ENCODE measurements at places on chromosomes 11 and 22.
A peak's percentile ranks its signal among the peaks of the same experiment; 100 is the strongest.

DNA sequence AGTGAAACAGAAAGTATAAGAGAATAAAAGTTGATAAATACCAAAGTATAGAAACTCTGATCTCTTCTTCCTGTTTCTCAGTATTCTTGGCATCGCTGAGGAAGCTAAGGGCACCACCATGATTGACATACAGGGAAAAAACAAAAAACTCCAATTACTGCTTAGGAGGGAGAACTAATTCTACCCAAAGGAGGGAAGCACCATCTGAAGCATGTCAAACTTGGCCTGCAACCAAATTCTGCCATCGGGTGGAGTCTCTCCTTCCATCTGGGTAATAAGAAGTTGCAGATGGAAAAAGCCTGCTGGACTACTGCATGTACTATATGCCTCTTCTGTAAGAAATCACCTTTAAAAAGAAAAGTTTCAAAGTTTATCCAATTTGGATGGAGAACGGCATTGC is 30.5 kb upstream of the PPP2R1B start:
- no peak for DNase-seq

DNA sequence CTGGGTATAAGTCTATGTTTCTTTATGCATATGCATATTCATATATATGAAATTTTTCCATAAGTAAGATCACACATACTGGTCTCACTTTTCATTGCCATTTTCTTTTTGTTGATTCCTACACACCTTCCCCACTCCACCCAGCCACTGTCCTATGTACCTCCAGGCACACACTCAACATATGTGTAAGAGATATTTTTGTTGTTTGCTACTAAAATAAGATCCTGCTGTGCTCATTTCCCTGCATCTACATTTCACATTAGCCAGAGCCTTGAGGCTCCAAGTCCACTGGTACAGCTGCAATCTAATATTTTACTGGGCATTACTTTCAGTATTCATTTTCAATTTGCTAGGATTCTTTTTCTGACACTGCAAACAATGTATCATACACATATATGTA is 8.1 kb upstream of the KRTAP5-10 start:
- no peak for DNase-seq

GRCh38 chr22:33538277-33538885 is 381.9 kb downstream of the LARGE1 start:
- no peak for DNase-seq

GRCh38 chr22:50201191-50202129 is 649 bp downstream of the SELENOO start:
- no peak for DNase-seq

DNA sequence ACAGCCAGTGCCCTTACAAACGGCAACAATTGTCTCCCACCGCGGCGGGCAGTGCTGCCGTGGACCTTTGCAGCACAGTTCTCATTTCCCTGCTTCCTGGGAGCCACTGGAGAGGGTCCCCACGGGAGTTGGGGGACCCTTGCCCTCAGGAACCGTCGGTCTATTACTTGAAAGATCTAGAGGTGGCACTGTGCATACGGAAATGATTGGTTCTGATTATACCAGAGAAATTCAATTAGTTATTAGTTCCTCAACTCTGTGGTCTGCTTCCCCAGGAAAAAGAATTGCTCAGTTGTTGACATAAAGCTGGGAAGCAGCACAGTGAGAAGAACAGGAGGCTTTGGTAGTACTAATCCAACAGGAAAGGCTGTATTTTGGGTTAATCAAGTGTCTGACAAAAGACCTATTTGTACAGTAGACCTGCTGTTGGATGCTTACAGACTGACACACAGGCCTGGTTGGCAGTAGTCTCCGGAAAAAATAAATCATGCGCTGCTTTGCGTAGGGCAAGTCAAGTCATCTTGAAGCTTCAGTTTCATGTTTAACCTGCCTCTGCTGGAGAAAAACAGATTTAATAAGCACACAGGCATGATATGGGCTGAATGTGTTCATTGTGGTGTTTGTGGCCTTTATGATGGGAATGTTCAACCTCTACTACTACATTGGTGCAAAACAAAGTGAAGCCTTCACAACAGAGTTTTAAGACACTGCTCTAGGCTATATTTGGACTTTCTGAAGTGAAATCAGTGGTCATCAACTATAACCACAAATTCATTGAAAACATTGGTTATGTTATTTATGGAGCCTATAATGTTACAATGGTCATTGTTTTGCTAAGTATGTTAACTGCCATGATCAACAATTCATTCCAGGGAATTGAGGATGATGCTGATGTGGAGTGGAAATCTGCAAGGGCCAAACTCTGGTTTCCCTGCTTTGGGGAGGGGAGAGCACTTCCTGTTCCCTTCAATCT is 54.6 kb upstream of the SC5D start:
- no peak for DNase-seq

DNA sequence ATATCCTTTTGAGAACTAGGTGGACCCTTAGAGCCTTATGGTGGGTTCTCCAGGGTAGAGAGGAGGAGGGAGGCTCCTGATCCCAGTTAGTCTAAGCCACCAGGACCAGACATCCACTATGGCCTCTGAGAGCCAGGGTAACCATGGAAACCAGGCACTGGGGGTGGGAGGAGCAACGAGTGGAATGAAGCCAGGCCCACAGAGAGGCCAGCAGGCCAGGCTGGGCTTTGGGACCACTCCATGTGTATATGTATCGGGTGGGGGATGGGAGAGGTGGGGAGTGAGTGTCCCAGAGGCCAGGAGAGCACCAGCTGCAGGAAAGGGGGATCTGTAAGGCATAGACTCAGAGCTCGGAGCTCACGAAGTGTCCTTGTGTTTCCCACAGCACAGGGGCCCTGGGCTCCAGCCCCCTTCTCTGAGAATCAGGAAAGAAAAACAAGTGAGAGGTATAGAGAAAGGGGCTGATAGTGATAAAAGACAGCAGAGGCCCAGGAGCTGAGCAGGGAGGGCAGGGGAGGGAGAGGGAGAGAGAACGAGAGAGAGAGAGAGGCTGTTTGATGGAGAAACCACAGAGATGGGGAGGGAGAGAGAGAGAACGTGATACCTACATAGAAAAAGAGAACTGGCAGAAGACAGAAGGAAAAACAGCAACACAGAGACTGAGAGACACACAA is 15.5 kb upstream of the TSPAN18 start:
- no peak for DNase-seq

- no peak for DNase-seq
Observed at GRCh38 chr11:131955904-131956303, 585.5 kb downstream of the NTM start.

DNA sequence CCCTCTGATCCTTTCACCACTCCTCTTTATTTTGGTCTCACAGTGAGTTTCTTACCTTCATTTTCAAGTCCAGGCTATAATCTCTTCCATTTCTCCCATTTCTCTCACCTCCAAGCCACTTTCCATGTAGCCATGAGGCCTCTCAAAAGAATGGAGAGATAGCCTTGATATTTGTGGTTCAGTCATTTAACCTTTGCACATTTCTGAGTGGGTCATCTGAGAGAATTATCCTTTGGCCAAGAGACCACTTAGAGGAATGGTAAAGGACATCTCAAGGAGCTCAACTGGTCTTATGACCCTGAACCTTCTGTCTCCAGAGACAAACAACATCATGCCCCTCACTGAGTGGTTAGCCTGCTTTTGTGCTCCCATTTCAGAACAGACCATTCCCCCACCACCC is 121.1 kb downstream of the KIRREL3 start:
- no peak for DNase-seq

DNA sequence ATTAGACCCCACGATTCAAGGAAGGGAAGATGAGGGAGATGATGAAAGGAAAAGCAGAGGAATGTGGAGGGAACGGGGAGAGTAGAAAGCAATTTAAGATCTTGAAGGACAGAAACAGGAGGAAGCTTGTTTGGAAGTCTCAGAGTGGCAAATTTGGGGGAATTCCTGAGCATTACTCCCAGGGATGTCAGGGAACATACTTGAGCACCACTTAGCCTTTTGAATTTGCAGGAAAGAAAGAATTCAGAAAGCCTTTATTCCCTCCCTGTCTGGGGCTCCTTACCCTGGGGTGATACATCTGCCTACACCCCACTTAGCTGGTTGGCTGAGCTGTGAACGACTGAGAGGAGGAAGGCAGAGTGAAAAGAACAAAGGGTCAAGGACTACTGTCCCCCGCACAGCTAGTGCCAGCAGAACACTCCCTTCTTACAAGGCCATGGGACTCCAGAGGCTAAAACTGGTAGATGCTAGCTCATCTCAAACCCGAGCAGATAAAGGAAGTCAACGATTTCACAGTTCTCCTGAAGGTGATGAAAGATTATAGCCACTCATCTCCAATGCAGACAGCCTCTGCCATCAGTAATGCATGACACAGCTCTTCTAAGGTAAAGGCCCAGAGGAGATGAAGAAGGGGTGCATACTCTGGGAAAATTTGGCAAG is 84.0 kb upstream of the AKIP1 start:
- DNase-seq, result no peak

DNA sequence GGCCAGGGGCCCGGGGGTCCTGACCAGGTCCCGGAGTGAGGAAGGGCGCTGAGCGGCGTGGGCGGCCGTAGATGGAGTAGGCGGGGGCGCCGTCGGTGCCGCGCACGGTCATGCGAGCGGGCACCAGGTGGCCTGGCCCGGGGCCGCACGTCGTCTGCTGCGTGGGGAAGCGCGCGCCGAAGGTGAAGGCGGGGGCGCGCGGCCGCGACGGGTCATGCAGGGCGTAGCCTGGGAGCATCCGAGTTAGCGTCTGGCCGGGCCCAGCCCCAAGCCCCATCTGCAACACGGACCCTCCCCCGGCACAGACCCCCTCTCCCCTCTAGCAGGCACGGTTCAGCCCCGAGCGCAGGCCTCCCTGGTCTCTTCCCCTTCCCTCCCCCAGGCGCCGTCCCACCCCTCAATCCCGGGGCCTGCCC is 1.7 kb upstream of the TYMP start:
- no peak for DNase-seq

- DNase-seq, result no peak
Observed at GRCh38 chr11:108966206-108966605, 301.3 kb downstream of the DDX10 start.

DNA sequence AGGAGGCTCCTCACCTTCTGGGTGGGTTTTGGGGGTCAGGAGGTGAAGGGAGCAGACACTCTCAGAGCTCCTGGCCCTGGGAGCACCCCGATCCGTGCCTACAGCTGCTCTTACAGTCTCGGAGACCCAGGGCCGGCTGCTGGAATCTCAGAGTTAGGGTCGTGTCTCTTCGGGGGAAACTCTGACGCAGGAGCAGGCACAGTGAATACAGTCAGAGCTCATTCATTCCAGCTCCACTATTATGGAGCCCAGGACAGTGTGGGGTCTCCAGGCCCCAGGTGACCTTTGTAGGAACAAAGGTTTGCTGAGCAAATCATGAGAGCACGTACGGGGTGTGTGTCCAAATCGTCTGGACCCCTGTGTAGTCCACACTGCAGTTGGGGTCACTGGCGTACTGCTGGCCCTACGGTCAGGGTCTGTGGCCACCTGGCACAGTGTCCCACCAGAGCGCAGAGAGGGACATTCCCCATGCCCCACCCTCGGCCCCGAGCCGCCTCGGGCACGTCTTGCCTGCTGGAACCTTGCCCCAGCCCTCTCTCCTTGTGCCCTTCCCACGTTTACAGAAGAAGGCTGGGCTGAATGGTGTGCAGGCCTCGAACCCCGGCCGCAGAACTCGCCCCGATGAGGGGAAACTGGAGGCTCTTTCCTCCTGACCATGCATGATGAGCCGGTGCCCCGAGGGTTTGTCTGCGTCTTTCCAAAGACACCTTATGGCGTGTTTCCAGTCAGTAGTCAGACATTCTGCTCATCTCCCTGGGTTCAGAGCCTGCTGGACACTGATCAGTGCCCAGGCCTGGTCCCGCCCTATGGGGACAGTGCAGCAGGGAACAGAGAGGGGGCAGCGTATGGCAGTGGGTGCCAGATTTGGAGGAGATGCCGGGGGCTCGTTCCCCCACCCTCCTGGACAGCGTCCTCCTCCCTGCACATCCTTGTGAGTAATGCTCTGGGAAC is 1166.6 kb downstream of the BRD1 start:
- DNase-seq, result no peak

DNA sequence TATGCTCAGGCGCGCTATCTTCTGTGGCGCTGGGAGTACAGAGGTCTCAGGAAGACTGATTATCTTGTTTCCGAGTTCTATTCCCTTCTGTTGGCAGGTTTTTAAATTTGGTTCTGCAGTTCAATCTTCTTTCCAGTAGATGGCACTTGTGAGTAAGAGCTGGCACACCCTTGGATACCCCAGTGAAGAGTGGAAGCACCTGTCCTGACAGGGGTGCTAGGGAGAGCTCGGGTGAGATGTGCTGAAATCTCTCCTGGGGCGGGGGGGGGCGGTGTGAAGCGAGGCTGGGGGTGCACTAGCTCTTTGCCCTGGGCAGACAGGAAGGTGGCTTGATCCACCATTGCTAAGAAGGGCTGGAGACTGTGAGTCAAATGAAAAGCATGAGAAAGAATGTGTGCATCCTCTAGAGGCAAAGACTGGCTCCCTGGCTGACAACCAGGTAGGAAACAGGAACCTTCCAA is 679.9 kb upstream of the CCDC179 start:
- peak; percentile 48 for DNase-seq

- peak; percentile 29 for DNase-seq
Observed at GRCh38 chr11:112279901-112280267, 19.2 kb upstream of the PLET1 start.

DNA sequence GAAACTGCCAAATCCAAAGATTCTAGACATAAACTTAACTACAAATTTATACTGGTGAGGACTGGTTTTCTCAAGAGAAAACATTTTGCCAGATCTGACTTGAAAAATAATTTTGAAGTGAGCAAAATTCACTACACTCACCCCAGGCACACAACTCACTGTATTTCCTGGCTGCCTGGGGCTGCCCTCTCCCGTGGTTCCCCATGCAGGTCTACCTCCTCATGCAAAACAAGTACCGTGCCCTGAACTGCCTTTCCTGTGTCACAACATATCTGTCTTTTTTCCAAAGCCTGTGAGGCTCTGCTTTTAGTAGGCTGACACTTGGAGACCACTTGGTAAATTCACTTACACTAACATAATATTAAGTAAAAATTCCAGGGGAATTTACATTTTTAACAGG is 76.4 kb downstream of the LIF start:
- DNase-seq, result no peak

- no peak for DNase-seq
Observed at GRCh38 chr11:70914496-70914895, 337.9 kb downstream of the SHANK2 start.

DNA sequence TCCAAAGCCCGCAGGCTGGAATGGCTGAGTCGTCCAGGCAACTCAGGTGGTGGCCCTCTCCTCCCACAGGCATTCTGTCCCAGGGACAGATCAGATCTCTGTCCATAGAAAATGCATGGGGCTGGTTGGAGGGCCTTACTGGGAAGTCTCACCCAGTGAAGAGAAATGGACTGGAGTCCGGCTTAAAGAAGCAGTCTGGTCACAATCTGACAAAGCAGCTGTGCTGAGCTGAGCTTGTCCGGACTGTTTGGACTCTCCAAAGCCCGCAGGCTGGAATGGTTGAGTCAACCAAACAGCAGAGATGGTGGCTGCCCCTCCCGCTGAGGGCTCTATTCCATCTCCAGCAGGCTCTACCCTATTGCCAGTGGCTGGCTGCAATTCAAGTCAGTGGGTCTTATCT is 14.4 kb upstream of the DEPDC7 start:
- no peak for DNase-seq

Measured in SW480 (cell line).